GM04503 (cell line): ENCODE measurements at places on chromosomes 1 and 21.

- no peak for DNase-seq
Measured at GRCh38 chr1:156180471-156180870, 13.4 kb upstream of the SLC25A44 start.

GRCh38 chr1:162388083-162388594 is 6.6 kb downstream of the C1orf226 start:
- DNase-seq = no peak

GRCh38 chr1:20472860-20473711 is 12.9 kb downstream of the CAMK2N1 start:
- no peak for DNase-seq

- DNase-seq = no peak
Measured at GRCh38 chr1:46221749-46222148, 18.6 kb downstream of the LURAP1 start.

GRCh38 chr21:45306832-45307571 is 19.3 kb upstream of the POFUT2 start:
- DNase-seq = no peak

GRCh38 chr1:16031551-16031950 is 9.7 kb downstream of the CLCNKA start:
- DNase-seq = no peak

DNA sequence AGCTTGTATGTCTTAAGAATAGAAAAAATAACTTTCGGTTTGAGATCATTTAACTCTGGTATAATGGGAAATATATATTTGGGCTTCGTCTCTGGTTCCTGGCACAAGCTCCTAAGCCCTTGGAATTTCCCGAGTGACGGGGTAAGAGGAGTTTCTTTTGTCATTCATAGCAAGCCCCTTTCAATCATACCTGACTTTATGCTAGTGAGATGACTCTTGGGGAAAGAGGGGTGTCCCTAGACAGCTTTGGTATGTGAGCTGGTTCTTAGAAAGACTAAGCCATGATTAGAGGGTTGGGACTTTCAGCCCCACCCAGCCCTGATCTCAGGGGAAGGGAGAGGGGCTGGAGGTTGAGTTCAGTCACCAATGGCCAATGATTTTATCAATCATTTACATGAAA is 13.9 kb upstream of the MTARC1 start:
- no peak for DNase-seq

DNA sequence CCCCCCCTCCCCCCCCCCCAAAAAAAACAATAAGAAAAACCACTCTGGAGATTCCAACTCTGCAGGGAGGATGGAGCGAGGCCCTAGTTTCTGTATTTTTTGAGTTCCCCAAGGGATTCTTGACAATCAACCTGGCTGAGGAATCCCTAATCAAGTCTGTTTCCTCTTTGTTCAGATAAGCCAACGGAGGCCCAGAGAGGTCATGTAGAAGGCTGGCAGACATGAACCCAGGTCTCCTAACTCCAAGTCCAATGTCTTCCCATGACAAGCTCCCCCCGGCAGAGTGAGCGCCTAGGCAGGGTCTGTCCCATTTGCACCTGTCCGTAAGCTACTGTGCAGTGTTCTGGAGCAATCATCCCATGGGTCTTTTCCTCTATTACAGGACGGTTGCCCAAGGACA is 39.5 kb downstream of the LRRC71 start:
- no peak for DNase-seq

- DNase-seq = no peak
Measured at GRCh38 chr1:159561497-159561896, 25.7 kb upstream of the OR10J5 start.
